ENCODE measurements at places on chromosomes 11 and 22.

GRCh38 chr22:28188178-28188879 is 269.3 kb upstream of the PITPNB start:
- no peak for DNase-seq

DNA sequence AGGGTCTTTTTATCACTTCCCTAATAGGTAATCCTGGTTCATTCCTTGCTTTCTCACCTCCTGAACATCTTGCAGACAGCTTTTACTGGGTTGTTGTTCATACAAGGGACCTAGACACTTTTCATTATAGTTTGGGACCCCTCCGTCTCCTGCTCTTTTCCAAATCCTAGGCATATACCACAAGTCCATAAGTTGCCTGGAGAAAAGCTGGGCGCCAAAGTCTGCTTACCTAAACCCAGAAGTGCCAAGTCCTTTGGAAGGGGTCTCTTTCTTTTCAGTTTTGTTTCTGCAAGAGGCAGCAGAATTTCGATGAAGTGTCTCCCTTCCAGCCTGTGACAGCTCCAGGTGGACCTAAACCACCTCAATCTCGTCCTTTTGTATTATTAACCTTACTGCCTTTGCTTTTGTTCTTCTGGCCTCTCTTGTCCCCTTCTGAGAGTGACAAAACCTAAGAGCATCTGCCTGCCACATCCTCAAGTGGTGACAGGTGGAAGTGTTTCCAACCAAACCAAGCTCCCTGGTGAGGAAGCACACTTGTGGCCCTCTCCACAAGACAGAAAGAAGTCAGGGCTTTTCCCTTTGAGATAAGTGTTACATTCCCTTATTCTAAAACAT is 19.5 kb upstream of the P2RY6 start:
- peak; percentile 45 for DNase-seq

DNA sequence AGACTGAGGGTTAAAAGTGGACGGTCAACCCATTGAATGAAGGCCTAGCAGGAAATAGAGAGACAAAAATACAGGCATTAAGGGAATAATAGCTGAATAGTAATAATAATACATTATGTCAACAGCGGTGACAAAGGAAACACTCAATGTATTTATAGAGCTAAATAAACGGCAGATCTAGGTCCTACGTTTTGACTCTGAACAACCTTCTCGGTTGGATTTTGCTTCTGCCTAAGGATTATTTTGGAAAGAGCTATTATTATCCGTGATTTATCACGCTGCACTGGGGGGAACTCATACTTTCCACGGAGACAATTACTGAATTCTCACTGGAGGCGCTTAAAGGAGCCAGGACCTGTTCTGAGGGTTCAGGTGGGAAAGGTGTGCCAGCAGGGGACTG is 118.2 kb upstream of the KIRREL3 start:
- DNase-seq, result no peak

GRCh38 chr11:8097468-8097867 is 16.5 kb downstream of the TUB start:
- no peak for DNase-seq

DNA sequence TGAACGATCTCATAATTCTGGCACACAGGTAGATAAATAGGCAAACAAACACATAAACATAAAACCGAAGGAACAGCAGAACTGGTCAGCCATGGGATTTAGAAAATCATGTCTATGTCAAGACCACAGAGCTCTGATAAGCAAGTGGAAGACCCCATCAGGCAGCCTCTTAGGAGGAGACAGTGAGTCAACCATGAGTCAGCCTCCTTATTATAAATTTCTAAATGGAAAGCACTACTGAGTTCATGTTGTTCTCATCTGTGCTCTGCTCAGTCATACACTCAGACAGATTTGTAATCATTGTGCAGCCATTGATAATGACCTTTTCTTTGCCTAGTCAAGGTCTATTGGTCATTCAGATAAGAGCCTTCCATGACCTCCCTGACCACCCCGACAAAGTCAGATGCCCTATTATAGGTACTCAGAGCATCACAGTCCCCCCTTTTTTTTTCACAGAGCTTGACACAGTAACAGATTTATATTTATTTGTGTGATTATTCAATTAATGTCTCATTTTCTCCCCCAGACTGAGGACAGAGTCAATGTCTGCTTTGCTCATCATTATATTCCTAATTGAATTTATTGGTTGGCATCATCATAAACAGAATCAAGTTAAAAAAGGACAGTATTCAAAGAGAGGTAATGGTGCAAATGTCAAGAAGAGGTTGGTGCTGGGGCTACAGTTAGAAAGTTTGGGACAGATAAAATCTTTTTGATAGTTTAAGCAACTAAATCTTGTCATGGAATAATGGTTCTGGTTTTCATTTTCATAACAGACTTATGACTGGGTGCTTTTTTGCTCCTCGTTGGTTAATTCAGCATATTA is 579.7 kb upstream of the CCDC90B start:
- DNase-seq, result no peak

GRCh38 chr11:65132238-65132987 is 1.9 kb downstream of the SYVN1 start:
- no peak for DNase-seq

All from activated CD4-positive, alpha-beta T cell treated with anti-CD3 and anti-CD28 coated beads for 36 hours (primary cell).